ENCODE measurements at places on chromosomes 1 and 21. TPM values are rescaled to one million over a fixed set of nuclear protein-coding genes. Genes with fewer than 3 reads are reported as not detected.

Gene LRRC39
- polyA plus RNA-seq, result 3.7 TPM

Gene ECE1
- polyA plus RNA-seq, result 83.3 TPM

Gene CDC42SE1
- 114 TPM for polyA plus RNA-seq

Gene LCE1A
- not detected for polyA plus RNA-seq

Measured in right lung (tissue), 10 donors.